SK-N-MC (cell line): ENCODE measurements at places on chromosomes 3 and 15.

DNA sequence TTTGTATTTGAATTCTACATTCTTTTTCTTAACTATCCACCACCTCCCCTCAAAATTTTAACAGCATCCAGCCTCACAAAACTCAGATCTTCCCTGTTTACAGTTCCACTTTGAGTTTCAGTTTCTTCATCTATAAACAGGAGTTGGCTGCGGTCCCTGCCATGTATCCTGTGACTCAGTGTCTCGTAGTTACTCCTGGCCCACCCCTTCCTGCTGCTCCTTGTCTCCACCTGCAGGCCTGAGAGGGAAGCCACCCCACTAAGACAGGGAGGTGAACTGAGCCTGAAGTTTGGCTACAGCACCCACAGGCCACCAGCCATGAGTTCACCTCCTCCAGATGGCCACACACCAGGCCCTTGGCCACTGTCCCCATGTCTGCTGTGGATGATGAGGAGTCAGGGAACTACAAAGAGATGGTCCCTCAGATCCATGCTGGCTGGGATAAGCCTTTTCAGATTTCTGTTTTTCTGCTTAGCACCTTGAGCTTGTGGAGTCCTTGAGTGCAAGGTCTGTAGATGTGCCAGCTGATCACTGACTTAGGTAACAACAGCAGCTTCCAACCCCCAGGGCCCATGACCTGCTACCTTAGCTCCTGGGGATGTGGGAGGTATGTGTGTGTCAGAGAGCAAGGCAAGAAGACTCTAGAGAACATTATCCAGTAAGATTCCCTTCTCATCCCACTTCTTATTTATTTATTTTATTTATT is 37.5 kb downstream of the CD86 start:
- DNase-seq: no peak

DNA sequence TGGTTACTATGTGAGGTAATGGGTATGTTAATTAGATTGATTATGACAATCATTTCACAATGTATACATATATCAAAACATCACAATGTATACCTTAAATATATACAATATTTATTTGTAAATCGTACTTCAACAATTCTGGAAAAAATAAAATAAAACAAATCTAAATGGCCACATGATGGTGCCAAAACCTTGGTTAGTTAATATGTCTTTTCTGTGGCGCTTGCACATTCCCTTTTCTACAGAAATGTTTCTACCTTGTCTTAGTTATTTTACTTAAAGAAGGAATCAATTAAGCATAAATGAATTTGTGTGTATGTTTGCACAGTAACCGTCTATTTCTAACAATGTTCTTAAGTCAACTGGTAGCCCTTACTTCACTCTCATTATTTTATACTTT is 53.4 kb downstream of the OXSM start:
- DNase-seq: no peak

- no peak for DNase-seq
Observed at GRCh38 chr3:18900994-18901393, 247.3 kb upstream of the KCNH8 start.

- DNase-seq: peak; percentile 93
Observed at GRCh38 chr3:124559846-124560574, 170.2 kb upstream of the UMPS start.

- DNase-seq: no peak
Observed at GRCh38 chr3:144989807-144990206, 1018.2 kb downstream of the DIPK2A start.

DNA sequence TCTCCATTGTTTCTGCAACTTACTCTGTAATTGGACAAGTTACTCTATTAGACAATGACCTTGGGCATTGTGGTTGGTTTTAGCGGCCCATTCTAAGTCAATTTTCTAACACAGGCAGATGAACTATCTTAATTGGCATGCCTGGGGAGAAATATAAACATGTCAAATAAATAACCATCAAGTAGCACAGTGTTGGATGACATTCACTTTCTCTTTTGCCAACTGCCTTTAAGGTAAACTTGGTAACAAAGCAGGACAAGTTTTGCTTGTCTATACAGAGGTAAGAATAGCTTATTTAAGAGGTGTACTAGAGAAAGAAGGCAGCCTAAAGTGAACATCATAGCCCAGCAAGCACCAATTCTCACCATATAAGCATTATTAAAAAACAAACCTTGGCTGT is 599.6 kb downstream of the GBE1 start:
- DNase-seq: no peak

- DNase-seq: no peak
Observed at GRCh38 chr15:67696087-67696486, 129.2 kb upstream of the SKOR1 start.

DNA sequence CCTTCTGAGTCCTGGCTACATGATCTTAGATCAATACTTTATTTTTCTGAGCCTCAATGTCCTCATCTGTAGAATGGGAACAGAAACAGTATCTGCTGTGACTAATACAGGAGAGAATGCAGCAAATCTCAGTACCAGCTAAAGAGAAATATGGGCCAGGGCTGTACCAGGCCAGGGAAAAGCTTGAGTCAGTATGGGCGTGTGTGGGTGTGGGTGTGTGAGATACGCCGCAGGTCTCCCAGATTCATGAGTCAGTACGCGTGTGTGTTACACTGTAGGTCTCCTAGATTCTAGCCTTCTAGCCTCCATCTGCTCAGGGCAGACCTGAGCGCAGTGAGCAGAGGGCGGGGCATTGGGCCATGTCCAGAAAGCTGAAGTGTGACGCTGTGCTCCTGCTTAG is 15.2 kb downstream of the GNAI2 start:
- no peak for DNase-seq

- no peak for DNase-seq
Observed at GRCh38 chr3:81951636-81952035, 190.2 kb upstream of the GBE1 start.

DNA sequence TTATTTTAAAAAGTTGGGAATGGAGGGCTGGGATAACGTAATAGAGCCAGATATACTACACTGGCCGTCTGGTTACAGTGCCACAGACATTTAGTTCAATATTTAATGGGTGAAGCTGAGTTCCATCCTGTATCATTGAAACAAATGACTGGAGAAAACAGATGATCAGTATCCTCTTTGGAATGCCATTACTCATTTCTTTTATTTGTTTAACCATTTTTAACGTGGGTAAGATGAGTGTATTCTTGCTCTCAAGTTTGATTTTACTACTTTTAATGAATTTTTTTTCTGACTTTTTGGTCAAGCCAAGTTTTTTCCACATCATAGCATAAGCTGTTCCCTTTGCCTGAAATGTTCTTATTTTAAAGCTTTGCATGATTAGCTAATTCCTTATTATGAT is 53.9 kb upstream of the GRM7 start:
- no peak for DNase-seq

- no peak for DNase-seq
Observed at GRCh38 chr15:98853617-98854420, 153.8 kb downstream of the PGPEP1L start.

- no peak for DNase-seq
Observed at GRCh38 chr3:195916291-195916690, 7.9 kb upstream of the TNK2 start.

DNA sequence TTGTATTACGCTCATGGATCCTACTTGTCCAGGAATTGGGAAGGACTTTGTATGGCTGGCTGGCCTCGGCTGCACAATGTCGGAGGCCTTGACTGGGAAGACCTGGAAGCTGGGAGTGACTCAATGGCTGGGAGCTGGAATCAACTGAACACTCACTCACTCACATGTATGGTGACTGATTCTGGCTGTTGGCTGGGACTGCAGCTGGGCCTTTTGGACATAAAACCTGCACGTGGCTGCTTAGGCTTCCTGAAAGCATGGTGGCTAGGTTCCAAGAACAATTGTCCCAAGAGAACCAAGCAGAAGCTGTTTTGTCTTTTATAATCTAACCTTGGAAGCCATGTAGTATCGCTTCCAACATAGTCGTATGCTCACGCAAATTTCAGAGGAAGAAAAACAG is 38.0 kb upstream of the CMTM8 start:
- no peak for DNase-seq

GRCh38 chr3:187041362-187042307 is 97.7 kb downstream of the RPL39L start:
- DNase-seq: no peak

DNA sequence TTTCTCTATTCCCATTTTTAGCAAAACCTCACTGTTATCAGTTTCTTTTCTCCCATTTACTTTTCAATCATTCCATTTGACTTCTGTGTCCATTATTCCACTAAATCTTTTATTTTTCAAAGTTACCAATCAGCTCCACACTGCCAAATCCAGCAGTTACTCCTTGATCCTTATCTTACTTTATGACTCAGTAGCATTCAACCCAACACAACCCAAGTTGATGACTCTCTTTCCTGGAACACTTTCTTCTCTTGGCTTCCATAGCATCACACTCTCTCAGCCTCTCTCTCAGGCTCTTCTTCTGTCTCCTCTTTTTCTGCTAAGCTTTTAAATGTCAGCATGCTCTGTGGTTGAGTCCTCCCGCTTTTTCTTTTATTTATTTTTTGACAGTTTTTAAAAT is 36.3 kb downstream of the RASGRP1 start:
- no peak for DNase-seq

DNA sequence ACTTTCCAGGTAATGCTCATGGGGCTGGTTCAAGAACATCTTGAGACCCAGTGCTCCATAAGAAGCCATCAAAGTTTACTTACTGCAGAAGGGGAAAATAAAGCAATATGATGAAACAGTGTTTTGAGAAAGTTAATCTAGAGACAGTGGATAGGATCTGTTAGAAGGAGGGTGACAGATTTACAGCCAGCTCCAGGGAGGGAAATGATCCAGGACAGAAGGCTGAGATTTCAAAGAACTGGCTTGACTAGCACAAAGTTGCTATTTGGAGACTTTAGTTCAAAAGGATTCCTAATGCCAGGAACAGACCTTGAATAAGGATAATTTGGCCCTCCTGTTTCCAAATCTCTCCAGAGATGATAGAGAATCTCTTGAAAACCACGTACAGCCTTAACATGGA is 166.5 kb upstream of the NECTIN3 start:
- DNase-seq: no peak

DNA sequence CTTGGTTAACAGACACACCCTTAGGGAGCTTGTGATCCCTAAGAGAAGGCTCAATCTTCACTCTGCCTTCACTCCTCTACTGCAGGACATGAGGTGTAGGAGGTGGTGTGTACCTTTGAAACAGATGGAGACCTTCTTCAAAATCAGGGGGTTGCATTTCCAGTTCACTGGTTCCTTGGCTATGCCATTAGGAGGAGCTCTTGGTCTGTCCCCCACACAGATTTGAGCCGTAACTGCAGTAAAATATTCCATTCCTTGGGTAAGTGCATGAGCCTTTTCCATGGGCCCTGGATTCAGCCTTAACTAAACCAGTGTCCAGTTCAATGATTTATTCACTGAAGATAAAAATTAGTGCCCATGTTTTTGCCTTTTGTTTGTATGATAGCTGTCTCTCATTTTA is 144.6 kb downstream of the MCTP2 start:
- DNase-seq: no peak

GRCh38 chr3:29241855-29242254 is 39.0 kb upstream of the RBMS3 start:
- no peak for DNase-seq

GRCh38 chr3:55823001-55823400 is 335.9 kb upstream of the WNT5A start:
- DNase-seq: no peak

DNA sequence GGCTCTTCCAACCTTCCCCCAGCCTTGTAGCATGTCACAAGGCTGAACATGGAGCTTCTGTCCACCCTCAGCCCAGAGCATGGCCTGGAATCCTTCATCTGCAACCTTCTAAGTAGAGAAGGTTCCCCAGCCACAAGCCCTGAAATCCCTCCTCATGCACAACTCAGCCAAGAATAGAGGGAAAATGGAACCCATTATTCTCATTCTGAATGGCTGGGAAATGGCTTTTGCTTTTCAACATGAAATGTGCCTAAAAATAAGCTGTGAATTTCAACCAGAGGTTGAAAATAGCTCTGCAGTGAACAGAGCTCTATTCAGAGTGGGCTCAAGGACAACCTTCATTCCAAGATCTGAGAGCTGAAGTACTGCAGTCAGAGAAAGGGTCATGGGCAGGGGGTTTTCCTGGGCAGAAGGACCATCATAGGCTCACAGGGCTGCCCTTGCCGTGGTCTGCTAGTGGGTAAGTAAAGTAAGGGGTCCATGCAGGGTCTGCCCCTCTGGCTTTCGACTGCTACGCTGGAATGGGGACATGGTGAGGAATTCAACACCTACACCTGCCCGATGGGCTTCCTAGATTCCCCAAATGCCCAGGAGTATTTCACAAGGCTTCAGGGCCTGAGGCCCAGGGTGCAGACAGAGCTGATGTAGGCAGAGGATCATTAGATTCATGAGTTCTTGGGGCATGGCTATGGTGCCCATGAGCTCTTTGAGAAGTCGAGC is 35.9 kb downstream of the POC1A start:
- no peak for DNase-seq

GRCh38 chr15:45773149-45773548 is 138.3 kb downstream of the SQOR start:
- DNase-seq: no peak

GRCh38 chr15:64930778-64931371 is 19.2 kb downstream of the ANKDD1A start:
- no peak for DNase-seq

DNA sequence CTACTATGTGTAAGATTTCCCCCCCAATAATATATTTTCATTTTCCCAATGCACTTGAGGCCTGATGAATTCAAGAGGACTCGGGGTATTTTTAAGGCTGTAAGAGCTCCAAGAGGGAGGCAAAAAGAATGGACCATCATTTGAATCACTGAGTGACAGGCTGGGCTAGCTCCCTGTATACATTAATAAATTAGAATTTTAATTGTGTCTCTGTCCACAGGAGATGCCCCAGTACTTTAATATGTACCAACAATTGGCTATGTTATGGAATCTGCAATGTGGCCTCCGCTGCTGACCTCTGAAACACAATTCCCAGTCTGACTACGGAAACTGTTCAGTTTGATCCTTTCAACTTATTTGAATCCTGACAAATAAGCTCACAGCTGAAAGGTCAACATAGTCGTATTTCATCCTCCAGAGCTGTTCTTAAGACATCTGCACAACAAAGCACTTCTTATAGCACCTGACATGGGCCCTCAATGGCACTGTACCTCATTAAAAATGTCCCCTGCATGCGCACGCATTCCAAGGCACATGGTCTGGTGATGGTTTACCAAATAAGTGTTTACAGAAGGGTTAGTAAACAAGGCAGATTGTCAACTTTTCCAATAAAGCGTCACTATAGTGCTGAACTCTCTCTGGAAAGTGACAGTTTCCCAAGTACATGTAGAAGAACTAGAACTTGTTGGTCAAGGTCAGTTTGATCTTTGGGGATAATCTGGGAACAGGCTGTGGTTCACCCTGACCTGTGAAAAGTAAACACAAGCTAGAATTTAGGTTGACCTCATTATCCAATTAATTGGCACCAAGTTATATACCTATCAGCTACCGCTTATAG is 472.9 kb downstream of the FOXP1 start:
- no peak for DNase-seq

DNA sequence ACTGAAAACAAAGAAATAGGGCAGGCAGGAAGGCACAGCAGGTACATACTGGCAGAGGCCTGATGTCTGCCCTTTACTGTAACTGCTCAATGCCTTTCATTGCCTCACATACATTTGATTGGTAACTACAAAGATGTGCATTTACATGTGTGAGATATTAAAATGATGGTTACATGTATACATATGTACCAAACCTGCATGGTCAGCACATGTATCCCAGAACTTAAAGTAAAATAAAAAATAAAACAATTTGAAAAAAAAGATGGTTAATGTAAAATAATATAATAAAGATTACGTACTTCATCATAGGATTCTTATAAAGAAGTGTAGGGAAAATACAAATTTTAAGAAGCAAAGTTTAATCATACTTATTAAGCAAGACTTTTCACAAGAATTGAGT is 15.1 kb downstream of the SSR3 start:
- no peak for DNase-seq

- no peak for DNase-seq
Observed at GRCh38 chr15:58462547-58462946, 30.8 kb downstream of the LIPC start.
